ENCODE measurements at places on chromosomes 5 and 9. TPM values are rescaled to one million over a fixed set of nuclear protein-coding genes. Genes with fewer than 3 reads are reported as not detected.
A peak's percentile ranks its signal among the peaks of the same experiment; 100 is the strongest.

- H3K4me1 ChIP-seq: peaks cover 4% of the 10 kb centered on the region
- no peak overlapping the region for H3K4me3 ChIP-seq
- peaks cover 3% of the 10 kb centered on the region for H3K36me3 ChIP-seq
Observed at GRCh38 chr5:17212996-17213395, 4.4 kb upstream of the BASP1 start.

- H3K27me3 ChIP-seq: peaks cover 4% of the 10 kb centered on the region
- no peaks in the 10 kb centered on the region for H3K36me3 ChIP-seq
- DNase-seq: no peak
- no peaks in the 10 kb centered on the region for H3K4me1 ChIP-seq
- no peak overlapping the region for H3K27ac ChIP-seq
Observed at GRCh38 chr5:34813509-34813908, 25.5 kb upstream of the TTC23L start.

- H3K4me3 ChIP-seq: no peak overlapping the region
- no peaks in the 10 kb centered on the region for H3K36me3 ChIP-seq
- no peaks in the 10 kb centered on the region for H3K4me1 ChIP-seq
Observed at GRCh38 chr5:80355686-80356085, 35.9 kb downstream of the SPZ1 start.

DNA sequence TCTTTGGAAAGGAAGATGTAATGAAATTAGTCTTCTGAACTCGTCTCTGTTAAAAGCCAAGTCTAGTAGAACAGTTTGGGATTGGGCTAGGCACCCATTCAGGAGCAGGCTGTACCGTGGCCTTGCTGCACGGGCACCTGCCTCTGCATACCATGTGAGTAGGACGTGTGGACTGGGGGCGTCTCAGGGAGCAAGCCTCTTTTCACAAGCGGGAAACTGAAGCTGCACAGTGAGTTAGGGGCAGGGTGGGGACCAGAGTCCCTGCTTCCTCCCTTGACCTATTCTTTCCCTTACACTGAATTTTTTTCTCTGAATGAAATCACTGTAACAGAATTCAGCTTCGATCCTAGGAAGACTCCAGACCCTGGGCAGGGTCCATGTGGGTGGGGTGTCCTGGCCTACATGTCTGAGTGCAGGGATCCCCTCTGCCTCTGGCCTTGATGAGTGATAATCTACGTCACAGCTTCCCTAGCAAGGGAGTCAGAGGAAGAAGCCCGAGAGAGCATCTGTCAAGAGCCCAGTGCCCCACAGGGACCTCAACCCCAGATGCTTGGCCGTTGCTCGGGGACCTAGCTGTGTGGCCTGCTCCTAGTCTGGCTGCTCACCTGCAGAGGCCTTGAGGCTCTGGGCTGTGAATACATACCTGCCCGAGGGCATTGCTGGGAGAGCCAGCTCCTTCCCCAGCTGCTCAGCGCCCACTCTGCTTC lies 15.1 kb downstream of the PHF2 start:
- H3K36me3 ChIP-seq: no peaks in the 10 kb centered on the region
- peaks cover 22% of the 10 kb centered on the region for H3K4me1 ChIP-seq
- H3K27me3 ChIP-seq: no peaks in the 10 kb centered on the region
- peak; percentile 51 for DNase-seq
- H3K4me3 ChIP-seq: no peak overlapping the region

DNA sequence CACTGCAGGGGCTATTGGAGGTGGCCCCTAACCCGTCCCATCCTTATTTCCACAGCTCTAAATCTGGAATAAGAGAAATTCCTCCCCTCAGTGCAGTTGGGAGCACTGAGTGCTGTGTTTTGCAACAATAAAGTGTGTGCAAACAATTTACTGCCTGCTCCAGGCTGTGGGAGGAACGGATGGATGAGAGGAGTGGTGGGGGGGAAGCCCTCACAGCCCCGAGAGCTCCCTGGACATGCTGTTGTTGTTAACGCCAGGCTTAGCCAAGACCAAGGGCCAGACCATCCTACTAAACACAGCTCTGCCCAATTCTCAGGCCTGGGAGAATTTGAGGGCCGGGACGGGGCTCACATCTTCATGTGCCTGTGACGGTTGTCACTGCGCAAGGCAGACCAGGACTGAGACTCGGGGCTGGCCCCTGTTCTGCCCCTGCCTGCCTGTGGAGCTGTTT lies 200.2 kb downstream of the DAB2IP start:
- H3K4me1 ChIP-seq: no peaks in the 10 kb centered on the region
- H3K36me3 ChIP-seq: no peaks in the 10 kb centered on the region
- DNase-seq: no peak
- no peaks in the 10 kb centered on the region for H3K27me3 ChIP-seq

GRCh38 chr5:134022333-134022732 lies 17.6 kb upstream of the VDAC1 start:
- DNase-seq: no peak
- H3K36me3 ChIP-seq: no peaks in the 10 kb centered on the region
- peaks cover 14% of the 10 kb centered on the region for H3K27me3 ChIP-seq

- H3K36me3 ChIP-seq: no peaks in the 10 kb centered on the region
- H3K4me3 ChIP-seq: no peak overlapping the region
- H3K27me3 ChIP-seq: peaks cover 1% of the 10 kb centered on the region
- H3K27ac ChIP-seq: no peak overlapping the region
- peaks cover 2% of the 10 kb centered on the region for H3K4me1 ChIP-seq
Observed at GRCh38 chr5:172740428-172741205, 30.4 kb downstream of the DUSP1 start.

- H3K27me3 ChIP-seq: no peaks in the 10 kb centered on the region
- peak; percentile 83 for DNase-seq
- H3K4me3 ChIP-seq: peak overlapping the region; percentile 87
- peak overlapping the region; percentile 93 for H3K27ac ChIP-seq
- peaks cover 24% of the 10 kb centered on the region for H3K4me1 ChIP-seq
Observed at GRCh38 chr9:19102181-19102630, 498 bp downstream of the HAUS6 start.

GRCh38 chr9:90600029-90600428 lies 42.6 kb downstream of the DIRAS2 start:
- no peak overlapping the region for H3K27ac ChIP-seq
- DNase-seq: no peak
- H3K4me1 ChIP-seq: no peaks in the 10 kb centered on the region
- no peak overlapping the region for H3K4me3 ChIP-seq
- peaks cover 14% of the 10 kb centered on the region for H3K27me3 ChIP-seq

GRCh38 chr5:1014781-1015221 lies 6.2 kb downstream of the NKD2 start:
- peaks cover 2% of the 10 kb centered on the region for H3K4me1 ChIP-seq
- no peak for DNase-seq
- H3K36me3 ChIP-seq: no peaks in the 10 kb centered on the region
- no peak overlapping the region for H3K4me3 ChIP-seq
- no peak overlapping the region for H3K27ac ChIP-seq
- peaks cover 10% of the 10 kb centered on the region for H3K27me3 ChIP-seq

DNA sequence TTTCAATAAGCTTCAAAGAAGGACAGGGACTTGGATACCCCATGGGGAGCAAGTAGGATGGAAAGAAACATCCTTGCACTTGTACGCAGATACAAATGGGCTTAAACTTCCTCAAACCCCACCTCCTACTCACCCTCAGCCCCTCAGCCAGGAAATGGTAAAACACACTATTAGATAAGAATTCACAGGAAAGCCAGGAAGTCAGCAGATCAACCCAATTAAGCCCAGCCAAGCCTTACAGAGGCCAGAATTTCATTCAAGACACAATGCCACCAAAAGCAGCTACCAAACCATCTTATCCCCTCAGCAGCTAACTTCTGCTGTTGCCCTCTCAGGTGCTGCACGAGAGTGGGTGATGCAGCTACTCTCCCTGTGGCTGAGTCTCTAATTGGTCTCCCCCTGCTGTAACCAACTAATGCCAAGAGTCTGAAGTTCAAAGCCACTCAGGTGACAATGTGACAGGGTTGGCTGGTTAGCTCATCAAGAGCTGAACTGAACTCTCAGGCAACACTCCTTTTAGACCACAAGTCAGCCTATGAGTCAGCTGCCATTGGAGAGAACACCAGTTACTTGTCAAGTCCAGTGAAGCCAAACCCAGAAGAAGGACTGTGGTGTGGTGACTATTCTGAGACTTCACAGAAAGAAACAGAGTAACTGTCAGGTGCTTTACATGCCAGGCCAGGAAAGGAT lies 201.9 kb downstream of the ZNF608 start:
- H3K4me3 ChIP-seq: no peak overlapping the region
- DNase-seq: no peak
- no peaks in the 10 kb centered on the region for H3K36me3 ChIP-seq
- no peaks in the 10 kb centered on the region for H3K4me1 ChIP-seq
- no peaks in the 10 kb centered on the region for H3K27me3 ChIP-seq

- no peaks in the 10 kb centered on the region for H3K36me3 ChIP-seq
- no peaks in the 10 kb centered on the region for H3K4me1 ChIP-seq
Observed at GRCh38 chr9:133207540-133208170, 1.4 kb downstream of the OBP2B start.

DNA sequence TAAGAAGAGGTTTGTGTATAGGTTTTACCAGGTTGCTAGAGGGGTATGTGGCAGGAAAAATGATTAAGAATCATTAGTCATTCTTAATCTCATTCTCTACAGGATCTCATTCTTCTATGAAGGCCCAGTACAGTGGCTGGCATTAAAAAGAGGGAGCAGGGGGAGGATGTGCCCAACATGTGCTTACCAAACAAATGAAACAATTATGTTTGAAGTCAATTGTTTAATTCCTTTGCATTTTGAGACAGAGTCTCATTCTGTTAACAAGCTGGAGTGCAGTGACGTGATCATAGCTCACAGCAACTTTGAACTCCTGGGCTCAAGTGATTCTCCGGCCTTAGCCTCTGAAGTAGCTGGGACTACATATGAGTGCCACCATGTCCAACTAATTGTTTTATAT lies 23.0 kb downstream of the FNIP1 start:
- DNase-seq: no peak
- peaks cover 6% of the 10 kb centered on the region for H3K36me3 ChIP-seq
- no peaks in the 10 kb centered on the region for H3K27me3 ChIP-seq
- H3K4me3 ChIP-seq: no peak overlapping the region

DNA sequence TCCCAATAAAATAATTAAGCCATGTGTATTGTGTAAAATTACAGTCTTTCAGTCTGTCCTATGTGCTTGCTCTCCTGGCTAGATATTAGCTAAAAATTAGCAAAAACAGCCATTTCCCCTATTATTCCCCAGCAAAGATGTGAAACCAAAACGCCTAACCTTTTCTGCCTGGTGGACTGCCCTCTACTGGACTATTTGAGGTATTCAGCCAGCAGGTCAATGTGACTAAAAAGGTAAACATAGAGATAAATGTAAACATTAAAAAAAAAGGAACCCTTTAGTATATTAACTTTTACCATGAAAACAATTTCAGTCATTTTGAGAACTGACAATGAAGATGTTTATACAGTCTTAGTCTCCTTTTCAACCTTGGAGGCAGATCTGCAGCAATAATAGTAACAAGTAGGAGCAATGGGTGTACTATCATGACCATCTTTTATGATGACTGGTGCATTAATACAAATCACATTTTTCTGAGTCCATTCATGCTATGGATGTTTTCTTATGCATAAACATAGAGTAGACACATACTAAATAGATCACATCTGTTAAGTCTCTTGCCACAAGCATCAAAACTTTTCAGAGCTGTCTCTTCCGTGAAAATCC lies 10.1 kb downstream of the ATG12 start:
- peaks cover 57% of the 10 kb centered on the region for H3K36me3 ChIP-seq
- H3K4me3 ChIP-seq: no peak overlapping the region
- H3K4me1 ChIP-seq: peaks cover 7% of the 10 kb centered on the region
- no peak overlapping the region for H3K27ac ChIP-seq

DNA sequence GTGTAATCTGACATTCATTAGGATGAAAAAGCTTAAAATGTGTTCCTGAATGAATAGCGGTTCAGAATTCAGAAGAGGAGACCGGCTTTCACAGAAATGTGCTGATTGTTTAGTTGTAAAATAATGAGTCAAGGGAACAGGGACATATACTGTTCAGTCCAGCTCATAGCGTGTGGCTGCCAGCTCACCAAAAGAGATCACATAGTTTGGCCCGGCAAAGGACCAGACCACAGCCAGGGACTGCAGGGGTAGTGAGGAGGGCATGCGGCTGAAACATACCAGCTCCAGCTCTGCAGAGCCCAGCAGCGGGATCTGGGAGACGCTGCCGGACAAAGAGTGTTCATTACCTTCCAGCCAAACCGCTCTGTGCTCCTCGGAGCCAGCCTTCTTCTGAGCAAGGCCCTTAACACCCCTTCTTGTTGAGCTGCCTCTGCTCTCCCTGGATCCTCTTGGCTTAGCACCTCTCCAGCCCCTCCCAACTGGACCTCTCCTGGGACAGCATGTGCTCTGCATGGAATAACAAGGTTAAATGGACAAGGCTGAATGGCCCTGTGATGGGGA lies 116.8 kb upstream of the CNTLN start:
- no peak overlapping the region for H3K27ac ChIP-seq
- no peak for DNase-seq
- H3K4me1 ChIP-seq: no peaks in the 10 kb centered on the region
- no peaks in the 10 kb centered on the region for H3K36me3 ChIP-seq
- no peaks in the 10 kb centered on the region for H3K27me3 ChIP-seq

GRCh38 chr9:76374783-76375559 lies 19.3 kb downstream of the RFK start:
- H3K36me3 ChIP-seq: no peaks in the 10 kb centered on the region
- H3K27me3 ChIP-seq: no peaks in the 10 kb centered on the region
- H3K27ac ChIP-seq: no peak overlapping the region
- H3K4me3 ChIP-seq: no peak overlapping the region

DNA sequence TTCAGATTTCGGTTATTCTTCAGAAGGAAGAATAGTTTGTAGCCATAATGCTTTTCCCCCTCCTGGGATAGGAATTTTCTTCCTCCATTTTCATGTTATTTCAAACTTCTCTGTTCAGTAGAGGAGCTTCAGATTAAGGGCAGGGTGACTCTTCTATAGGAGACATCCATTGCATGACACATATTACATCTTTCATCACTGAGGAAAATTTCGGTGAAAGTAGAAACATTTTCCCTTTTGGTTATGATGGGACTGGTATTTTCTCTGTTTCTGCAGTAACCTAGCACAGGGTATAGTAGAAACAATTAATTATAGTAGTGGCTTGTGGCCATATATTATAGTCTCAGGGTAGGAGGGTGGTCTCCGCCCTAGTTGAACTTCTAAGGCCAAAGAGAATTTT lies 1.1 kb downstream of the IPO11 start:
- H3K27ac ChIP-seq: peak overlapping the region; percentile 95
- H3K4me3 ChIP-seq: peak overlapping the region; percentile 93
- DNase-seq: no peak
- H3K4me1 ChIP-seq: peaks cover 20% of the 10 kb centered on the region
- H3K36me3 ChIP-seq: peaks cover 3% of the 10 kb centered on the region

DNA sequence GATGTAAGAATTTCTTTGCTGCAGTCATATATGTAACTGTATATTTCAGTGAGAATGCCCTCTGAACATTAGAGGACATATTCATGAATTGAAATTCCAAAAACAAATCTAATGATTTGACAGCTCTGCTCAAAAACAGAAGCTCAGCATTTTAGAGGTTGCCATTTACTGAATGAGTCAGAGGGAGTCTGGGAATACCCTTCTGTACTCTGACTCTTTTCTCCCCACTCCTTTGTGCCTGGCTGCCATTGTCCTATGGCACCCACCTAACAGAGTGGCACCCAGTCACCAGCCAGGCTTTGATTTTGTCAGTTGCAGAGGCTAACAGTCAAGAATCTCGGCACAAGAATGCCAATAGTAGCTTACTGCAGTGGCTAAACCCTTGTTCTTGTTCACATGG lies 133.6 kb downstream of the ATG10 start:
- no peak for DNase-seq
- H3K36me3 ChIP-seq: no peaks in the 10 kb centered on the region
- H3K27ac ChIP-seq: no peak overlapping the region
- peaks cover 5% of the 10 kb centered on the region for H3K4me1 ChIP-seq

Gene PCDHGB6
- total RNA-seq: 0.14 TPM

Gene SLC46A2
- not detected for total RNA-seq

Gene WNT8A
- not detected for total RNA-seq

Gene SH2D3C
- total RNA-seq: 22.2 TPM

Gene PRUNE2
- total RNA-seq: 0.50 TPM

Gene NDOR1
- total RNA-seq: 45.6 TPM

Gene PRSS3
- total RNA-seq: not detected

Gene CAPSL
- not detected for total RNA-seq

Gene SLC36A1
- total RNA-seq: 7.2 TPM

Gene DOLPP1
- total RNA-seq: 24.8 TPM

Gene OCLN
- total RNA-seq: 0.12 TPM

Data from activated CD4-positive, alpha-beta T cell treated with anti-CD3 and anti-CD28 coated beads, Interleukin-2, amount 10 ng/mL, durations not matched to agents 24 days and 14 days (primary cell).